ENCODE measurements at places on chromosomes 3 and 15.

- DNase-seq = no peak
Observed at GRCh38 chr15:34436126-34436955, 1.3 kb downstream of the GOLGA8A start.

DNA sequence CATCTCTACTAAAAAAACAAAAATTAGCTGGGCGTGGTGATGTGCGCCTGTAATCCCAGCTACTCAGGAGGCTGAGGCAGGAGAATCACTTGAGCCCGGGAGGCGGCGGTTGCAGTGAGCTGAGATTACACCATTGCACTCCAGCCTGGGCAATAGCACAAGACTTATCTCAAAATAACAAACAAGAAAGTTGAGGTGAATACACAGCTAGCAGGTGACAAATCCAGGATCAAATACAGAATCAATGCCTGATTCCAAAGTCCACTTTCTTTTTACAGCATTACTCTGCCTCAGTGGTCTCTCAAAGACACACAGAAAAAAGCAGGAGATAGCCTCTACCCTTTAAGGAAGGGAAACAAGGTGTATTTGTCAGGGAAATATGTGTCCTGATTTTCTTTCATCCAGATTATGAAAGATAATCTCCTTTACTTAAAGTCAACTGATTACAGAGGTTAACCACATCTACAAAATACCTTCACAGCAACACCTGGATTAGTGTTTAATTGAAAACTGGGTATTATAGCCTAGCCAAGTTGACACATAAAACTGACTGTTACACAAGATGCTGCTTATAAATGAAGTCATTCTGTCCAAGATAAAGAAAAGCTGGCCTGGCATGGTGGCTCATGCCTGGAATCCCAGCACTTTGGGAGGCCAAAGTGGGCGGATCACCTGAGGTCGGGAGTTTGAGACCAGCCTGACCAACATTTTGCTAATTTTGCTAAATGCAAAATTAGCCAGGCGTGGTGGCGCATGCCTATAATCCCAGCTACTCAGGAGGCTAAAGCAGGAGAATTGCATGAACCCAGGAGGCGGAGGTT is 4.0 kb upstream of the SLC25A38 start:
- DNase-seq = no peak

- DNase-seq = no peak
Observed at GRCh38 chr15:81492331-81492968, 118.4 kb upstream of the TMC3 start.

GRCh38 chr3:122973893-122974615 is 53.5 kb downstream of the SEMA5B start:
- no peak for DNase-seq

- DNase-seq = no peak
Observed at GRCh38 chr15:95174301-95175259, 943.2 kb downstream of the MCTP2 start.

DNA sequence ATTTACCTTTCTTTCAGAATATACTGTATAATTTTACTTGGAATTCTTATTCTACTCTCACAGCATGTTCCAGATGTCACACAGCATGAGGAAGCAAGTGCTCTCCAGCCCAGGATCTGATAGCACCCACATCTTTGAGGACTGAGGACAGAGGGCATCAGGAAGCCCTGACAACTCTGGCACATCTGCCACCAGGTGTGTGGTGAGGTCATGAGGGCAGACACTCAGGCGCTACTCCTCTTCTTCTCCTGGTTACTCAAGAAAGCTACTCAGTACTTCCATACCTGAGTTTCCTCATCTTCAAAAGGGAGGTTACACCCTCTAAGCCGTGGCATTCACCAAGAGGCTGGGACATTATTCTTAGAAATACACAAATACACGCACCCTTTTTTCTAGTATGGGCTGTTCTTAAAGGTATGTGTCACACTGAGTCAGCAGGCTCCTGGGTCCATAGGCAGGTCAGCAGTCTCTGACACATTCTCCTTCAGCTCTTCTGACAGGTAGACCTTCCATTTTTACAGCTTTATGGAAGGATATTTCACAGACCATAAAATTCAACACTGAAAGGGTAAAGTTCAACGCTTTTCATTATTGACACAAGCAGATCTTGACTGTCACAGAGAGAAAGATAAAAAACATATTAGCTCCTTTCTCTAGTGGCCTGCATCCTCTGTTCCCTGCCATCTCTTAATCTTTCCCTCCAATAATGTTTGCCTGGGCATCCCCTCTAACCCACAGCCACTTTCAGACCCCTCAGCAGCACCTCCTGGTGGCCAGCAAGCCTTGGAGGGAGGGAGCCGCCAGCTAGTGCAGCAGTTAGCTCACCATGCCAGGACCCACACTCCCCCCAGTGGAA is 103.2 kb upstream of the TJP1 start:
- DNase-seq = peak; percentile 11

GRCh38 chr15:81174125-81174791 is 22.4 kb upstream of the IL16 start:
- no peak for DNase-seq

GRCh38 chr3:128970740-128971047 is 23.2 kb downstream of the CFAP92 start:
- no peak for DNase-seq

GRCh38 chr15:92809880-92810361 is 90.2 kb upstream of the CHD2 start:
- peak; percentile 12 for DNase-seq

DNA sequence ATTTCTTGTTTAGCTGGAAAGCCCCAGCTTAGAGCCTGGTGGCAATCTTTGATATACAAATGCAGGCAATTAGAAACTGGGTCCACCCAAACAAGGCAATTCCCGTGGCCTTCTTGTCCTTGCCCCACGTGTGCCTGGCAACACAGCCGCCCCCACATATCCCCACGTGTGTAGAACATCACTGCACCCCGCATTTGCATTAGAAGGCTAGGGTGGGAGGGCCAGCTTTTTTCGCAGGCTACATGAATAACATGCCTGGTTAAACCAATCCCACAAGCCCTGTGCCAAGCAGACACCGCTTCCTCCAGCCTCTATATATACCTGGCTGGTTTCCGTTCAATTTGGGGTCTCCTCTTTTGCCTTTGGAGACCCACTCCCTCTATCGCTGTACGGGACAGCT is 250.2 kb downstream of the ZNF385D start:
- no peak for DNase-seq

GRCh38 chr15:44295750-44296431 is 7.4 kb downstream of the GOLM2 start:
- no peak for DNase-seq

GRCh38 chr3:63656786-63657185 is 4.3 kb downstream of the SNTN start:
- no peak for DNase-seq

DNA sequence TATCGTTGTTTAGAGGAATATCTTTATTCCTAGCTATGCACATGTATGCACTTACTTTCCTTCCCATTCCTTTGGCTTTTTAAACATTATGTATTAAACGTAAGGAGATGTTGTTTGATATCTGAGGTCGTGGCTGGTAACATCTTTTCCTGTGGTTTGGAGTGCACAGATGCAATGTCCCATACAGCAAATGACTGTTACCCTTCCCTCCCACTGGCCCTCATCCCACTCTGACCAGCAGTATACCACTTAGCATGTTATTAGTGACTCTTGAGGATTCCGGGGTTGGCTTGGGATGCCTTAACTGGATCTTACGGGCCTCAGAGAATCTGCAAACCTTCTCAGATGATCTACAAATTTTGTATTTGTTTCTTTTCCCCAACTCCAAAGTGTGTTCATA is 34.5 kb downstream of the TGFBR2 start:
- no peak for DNase-seq

DNA sequence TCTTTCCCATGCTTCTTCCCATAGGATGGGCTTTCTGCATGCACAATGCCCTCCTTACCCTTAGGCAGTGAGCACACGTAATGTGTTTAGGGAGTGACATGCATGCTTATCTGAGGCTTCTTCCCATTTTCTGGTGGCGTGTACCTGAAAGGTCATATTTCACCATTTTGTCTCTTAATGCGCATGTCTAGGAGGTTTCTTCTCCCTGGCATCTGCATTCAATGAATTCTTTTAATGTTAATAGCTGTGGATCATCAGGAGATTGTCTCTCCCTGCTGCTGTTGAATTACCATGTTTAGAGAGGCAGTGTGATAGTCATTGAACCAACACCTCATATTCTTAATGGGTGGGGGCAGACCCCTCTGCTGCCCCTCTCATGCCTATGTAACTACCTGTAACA is 205.6 kb upstream of the SGO1 start:
- DNase-seq = no peak

- no peak for DNase-seq
Observed at GRCh38 chr15:33852570-33852969, 115.7 kb upstream of the CHRM5 start.

GRCh38 chr3:4709341-4709740 is 216.2 kb downstream of the ITPR1 start:
- no peak for DNase-seq

GRCh38 chr3:145900056-145900829 is 260.7 kb downstream of the PLOD2 start:
- no peak for DNase-seq

- DNase-seq = no peak
Observed at GRCh38 chr3:78791753-78792152, 976.0 kb downstream of the ROBO1 start.

DNA sequence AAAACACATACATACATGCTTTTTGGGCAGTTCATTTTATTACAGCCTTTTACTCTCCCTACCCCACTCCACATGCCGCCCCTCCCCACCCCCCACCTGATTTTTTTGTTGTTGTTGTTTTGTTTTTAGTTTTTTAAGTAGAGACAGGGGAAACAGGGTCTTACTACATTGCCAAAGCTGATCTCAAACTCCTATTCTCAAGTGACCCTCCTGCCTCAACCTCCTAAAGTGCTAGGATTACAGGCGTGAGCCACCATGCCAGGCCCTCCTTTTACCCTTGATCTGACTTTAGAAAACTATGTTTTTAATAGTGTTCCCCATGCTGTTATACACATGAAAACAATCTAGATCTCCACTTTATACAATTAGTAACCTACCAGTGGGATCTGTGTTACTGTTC is 14.8 kb downstream of the PDE12 start:
- DNase-seq = no peak

DNA sequence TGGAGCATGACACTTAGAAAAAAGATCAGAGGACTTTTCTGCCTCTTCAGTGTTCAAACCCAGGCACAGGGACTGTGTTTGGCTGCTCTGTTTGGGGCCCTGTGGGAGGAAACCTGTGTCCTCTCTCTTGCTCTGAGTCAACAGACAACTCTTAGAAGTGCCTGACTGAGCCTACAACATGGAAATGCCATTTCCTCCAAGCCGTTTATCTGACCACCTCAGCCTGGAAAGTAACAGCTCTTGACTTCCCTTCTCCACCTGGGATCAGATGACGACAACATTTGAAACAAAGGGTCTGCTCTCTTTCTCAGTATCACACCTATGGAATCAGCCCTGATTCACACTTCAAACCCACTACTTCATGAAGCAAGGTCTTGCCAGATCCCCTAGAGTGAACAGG is 91.3 kb upstream of the CTDSPL start:
- no peak for DNase-seq

DNA sequence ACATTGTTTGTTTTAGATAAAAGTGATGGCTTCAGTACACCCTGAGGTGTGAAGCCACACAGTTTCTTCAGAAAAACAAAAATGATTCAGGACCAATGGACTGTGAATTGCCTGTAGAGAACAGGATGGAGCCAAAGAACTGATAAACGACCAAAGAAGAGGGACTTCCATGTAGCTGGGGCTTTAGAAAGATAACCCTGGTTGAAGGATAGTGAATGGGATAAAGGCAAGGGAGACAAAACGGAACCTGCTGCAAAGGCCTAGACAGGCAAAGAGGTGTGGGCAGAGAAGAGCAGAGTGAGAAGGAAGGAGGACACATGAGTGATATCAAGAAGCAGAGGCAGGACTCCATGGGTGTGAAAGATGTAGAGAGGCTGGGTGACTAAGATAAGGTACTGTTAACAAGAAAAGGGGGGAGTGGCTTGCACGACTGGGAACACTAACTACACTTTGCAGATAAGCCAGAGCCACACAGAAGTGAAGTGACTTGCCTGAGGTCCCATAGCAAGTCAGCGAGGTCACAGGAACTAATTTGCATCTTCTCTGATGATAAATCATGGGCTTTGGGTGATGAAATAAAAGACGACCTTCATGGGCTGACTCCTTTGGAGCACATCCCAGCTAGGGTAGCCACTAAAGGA is 44.3 kb downstream of the RAB6B start:
- no peak for DNase-seq

DNA sequence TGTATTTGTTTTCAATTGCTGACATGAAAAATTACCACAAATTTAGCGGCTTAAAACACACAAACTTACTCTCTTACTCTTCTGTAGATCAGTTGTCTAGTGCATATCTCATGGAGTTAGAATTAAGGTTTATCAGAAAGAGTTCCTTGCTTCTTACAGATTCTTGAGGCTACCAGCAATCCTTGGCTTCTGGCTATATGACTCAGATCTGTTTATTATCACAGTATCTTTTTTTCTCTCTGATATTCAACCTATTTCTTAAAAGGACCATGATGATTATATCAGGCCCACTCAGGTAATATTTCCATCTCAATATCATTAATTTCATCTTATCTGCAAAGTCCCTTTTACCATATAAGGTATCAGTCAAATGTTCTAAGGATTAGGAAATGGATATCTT is 263.5 kb upstream of the BCHE start:
- DNase-seq = no peak

DNA sequence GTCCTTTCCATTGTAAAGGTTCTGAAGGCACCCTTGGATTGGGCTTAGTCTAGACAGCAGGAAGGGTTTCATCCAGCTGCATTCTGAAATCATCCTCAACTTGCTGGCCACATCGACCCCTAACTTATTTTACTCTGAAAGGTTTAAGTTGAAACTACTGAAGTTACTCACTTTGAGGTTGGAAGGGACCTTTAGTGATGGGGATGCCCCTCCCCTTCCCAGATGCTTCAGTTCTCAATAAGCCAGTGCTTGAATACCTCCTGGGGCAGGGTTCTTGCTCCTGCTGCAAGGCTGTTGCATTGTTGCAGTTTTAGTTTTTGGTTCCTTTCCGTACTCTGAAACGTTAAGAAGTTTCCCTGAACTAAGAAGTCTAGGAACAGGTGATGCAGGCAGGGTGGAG is 26.4 kb downstream of the FGD5 start:
- no peak for DNase-seq

GRCh38 chr3:182063742-182064141 is 352.0 kb downstream of the SOX2 start:
- DNase-seq = no peak

DNA sequence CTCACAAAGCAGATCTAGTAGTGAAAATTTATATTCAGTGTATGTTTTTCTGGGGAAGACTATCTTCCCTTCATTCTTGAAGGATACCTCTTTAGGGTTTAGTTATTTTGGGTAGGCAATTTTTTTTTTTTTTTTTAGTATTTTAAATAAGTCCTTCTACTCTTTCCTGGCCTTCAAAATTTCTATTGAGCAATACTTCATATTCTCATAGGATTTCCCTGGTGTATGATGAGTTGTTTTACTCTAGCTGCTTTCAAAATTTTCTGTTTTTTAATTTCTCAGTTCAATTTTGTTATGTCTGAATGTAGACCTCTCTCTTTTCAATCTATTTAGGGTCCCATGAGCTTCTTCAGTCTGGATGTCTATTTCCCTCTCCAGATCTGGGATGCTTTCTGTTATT is 74.3 kb upstream of the PLSCR4 start:
- DNase-seq = no peak
